ENCODE measurements at places on chromosomes 11 and 22.

DNA sequence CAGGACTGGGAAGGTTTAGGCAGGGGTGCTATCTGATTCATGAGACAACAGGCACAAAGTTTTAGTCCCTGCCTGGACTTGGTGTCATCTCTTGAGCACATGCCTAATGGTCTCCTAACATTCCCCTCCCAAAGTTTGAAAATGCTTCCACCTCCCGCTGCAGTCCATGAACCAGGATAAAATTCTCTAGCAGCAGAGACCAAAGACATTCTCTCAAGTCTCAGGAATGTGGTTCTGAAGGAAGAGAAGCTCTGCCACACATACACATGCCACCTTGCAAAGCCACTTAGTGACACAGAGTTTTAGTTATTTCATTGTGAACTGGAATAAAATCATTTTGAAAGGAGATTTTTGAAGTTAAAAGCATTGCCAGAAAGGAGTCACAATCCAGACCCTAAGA lies 15.5 kb downstream of the OR51B6 start:
- DNase-seq: no peak

GRCh38 chr11:76151556-76152085 lies 54.7 kb downstream of the WNT11 start:
- DNase-seq: no peak

DNA sequence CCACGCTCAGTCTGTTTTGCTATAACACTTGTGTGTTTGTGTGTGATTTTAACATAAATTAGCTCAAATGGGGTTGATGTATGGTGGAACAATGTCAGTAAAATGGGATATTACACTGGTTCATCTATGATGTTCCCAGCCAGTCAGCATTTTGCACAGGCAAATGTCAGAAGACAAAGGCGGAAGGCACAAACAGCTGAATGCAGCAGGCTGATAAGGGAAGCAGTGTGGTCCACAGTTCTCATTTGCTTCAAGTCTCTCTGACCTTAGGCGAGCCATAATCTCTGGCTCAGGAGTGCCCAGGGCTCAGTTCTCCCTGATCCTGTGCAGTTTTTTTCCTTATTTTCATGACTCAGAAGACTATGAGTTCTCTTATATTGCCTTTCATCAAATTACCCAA lies 102.7 kb downstream of the FAR1 start:
- no peak for DNase-seq

- peak; percentile 37 for DNase-seq
Measured at GRCh38 chr22:46293577-46294260, 3.0 kb upstream of the GTSE1 start.

DNA sequence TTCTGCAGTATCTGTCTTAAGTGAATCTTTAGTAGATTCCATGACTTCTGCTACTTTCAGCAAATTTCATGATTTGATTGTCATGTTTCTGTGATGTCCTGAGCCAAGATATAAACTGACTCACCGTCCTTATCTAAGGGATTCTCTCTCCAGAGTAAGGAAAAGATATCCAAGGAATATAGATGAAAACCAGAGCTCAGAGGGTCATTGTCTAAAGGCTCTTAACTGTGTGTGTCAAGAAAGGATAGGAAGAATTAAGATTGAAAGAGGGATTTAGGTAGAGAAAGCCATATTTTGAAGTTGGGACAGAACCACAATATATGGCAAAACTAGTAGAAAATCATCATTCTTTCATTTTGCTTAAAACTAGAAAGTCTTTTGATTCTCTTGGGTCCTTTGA lies 50.7 kb downstream of the PPME1 start:
- DNase-seq: no peak

GRCh38 chr11:9264316-9265210 lies 587 bp downstream of the DENND5A start:
- peak; percentile 78 for DNase-seq

- DNase-seq: no peak
Measured at GRCh38 chr22:35510951-35511350, 29.7 kb upstream of the RASD2 start.

DNA sequence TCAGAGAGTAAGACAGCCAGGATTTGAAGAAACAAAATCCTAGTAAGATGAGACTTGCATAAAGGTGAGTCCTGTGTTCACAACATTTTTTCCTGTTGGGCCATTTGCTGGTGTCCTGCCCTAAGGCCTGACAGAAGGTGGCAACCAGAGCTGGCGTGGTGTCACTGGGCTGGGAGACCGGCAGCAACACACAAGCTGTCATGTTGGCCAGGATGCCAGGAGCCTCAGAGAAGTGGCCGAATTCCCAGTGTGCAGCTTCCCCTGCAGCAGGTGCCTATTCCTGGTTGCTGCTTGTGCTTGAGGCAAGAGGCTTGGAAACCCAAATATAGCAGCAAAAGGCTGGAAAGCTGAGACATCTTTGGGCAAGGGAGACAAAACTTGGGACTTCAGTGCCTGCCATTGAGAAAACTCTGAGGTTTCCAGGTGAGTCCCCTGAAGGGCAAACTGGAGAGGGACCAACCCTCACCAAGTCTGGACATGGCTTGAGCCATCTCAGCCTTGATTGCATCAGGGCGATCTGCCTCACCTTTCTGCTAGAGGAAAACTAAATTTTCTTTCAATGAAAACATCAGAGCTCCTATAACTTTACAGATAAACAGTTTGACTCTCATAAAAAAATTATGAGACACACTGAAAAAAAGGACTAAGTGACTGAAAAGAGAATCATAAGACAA lies 25.9 kb downstream of the ALG12 start:
- no peak for DNase-seq

GRCh38 chr22:20110359-20110985 lies 5.4 kb upstream of the RANBP1 start:
- no peak for DNase-seq

- DNase-seq: no peak
Measured at GRCh38 chr11:101582989-101583250, 887 bp downstream of the TRPC6 start.

DNA sequence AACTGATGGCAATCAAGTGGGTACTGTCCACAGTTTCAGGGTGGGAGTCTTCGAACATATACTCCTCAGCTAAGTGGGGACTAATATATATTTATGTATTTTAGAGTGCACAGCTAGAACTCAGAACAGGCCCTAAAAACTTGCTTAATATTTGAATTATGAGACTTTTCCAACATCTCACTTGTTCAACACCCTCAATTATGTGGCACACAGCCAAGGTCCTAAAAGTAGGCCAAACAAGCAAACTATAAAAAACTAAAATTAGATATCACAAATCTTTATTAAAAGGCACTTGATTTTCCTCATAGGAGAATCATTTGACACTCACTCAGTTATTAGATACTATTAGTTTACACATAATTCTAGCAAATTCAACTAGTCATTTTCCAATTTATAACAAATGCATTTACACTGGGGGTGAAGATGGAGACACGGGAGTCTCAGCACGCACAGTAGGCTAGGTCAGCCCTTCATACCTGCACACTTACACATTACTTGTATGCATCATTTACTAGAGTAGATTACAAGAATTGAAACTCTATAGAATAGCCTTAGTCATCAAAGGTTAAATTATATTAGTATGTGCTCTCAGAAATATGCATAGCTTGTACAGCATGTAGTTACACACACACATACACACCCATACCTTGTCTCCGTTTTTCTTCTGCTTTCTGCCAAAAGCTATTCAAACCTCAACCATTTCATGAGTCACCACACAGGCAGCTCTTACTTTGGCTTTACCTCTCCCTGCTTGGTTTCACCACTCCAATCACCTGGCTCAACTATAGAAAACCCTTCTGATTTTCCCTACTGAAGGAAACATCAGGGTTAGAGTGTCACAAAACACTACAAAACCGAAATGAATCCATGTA lies 171.5 kb downstream of the SBF2 start:
- no peak for DNase-seq

GRCh38 chr11:85965202-85965601 lies 103.7 kb downstream of the PICALM start:
- DNase-seq: no peak

DNA sequence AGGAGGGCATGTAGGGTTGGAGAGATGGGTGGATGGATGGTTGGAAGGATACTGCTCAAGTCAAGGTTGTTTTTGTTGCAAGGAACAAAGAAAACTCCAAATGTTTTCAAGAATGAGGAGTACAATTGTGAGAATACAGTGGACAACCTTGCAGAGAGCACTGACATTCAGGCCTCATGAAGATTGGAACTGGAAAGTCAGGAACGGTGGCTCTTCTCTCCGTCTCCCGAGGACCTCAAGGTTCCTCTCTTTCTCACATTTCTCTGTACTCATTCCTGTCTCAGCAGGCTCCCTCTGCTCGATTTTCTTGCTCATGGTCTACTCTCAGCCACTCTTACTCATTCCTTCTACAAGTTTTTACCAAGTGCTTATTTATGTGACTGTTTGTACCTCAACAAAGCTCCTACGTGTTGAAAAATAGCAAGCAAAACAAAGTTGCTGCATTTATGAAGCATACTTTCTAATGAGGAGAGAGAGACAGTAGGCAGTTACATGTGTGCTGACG lies 97.6 kb downstream of the SWAP70 start:
- DNase-seq: no peak

DNA sequence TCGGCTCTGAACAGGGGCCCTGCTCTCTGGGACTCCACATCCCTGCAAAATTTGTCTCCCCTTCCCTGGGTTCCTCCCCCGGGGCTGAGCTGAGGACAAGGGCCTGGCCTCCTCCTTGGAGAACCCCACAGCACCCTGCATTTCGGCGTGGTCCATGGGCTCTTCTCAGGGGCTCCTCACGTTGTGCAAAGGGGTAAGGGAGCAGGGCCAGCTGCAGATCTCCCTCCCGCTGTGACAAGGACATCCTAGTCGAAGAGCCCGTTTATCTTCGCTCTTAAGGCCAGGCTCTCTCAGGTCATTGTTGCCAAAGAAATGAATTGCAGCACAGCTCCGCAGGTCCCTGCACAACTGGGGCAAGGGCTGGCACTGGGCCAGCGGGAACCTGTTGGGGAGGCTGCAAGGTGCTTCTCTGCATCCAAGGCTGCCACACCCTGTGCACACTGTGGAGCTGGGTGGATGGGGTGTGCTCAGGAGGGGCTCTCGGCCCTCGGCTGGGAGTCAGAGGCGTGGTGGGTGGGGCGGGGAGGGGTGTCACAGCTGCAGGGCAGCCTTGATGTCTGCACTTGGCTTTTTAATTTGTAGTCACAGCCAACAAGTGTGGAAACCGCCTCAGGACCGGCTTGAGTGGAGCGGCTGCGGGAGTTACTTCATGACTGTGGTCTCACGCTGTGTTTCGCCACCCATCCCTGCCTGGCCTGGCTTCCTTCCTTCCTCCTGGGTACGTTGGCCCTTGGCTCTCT lies 26.6 kb upstream of the SEPTIN5 start:
- DNase-seq: no peak
